Stimulated activated effector memory CD8-positive, alpha-beta T cell treated with anti-CD3 and anti-CD28 coated beads, Interleukin-12 subunit alpha, Interleukin-12 subunit beta, amount 100 ng/mL, for 72 hours (primary cell): ENCODE measurements at places on chromosomes 3 and 15.

DNA sequence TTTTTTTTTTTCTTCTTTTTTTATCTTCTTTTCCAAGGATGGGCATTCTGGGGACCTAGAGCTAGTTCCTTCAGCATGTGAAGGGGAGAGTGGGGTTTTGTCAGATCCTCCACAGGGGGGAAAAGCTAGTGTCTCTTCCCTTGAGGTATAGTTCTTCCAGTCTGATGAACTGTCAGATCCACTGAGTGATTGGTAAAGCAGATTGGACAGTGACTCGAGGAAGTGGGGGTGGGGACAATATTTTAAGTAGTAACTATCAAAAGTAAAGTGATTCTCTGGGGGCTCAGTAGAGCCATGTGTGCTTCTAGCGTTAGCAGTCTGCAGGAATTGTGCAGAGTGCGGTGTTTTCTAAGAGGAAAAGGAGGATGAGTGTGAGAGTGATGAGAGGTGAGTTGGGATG lies 62.0 kb upstream of the TRIM71 start:
- no peak for DNase-seq

DNA sequence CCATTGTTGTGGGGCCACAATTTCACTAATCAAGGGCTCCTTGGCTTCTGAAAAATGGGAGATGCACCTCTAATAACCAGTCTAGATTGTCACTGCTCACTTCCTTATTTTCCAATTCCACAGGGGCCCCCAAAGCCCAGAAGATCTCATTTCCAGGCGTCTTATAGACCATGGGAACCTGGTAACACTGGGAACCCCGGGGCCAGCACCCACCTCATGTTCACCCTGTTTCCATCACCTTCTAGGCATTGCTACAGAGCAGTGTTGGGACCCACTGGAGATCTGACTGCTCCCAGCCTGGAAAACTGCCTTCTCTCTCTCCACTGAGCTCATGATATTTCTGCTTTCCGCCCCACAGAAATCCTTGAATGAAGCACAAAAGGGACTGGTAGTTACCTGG lies 61.5 kb downstream of the TFRC start:
- no peak for DNase-seq

DNA sequence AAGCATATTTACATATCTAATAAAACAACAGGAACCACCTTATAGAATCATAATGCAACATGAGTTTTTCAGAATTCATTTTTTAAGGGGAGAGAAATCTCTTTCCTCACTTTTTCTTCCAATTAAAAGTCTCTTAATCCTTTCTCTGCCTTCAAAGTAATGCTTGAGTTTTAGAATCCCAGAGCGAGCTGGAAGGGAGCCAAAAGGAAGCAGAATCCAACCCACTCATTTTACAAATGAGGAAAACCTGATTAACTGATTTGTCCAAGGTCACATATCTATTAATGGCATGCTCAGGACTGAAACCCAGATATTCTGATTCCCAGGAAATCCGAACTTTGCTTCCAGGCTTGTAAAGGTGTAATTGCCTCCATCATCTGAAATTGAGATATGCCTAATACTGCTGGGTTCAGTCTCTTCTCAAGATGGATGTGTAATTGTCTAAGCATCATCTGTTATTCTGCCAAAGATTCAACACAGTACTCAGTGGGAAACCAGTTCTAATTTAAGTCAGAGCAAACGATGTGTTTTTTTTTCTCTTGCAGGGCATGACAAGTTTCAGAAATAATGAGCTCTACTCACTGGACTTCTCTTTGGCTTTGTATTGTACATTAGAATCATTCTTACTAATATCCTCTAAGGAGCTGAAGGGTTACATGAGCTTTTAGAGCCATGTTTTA lies 481.4 kb upstream of the CFAP20DC start:
- no peak for DNase-seq

GRCh38 chr3:99838755-99839154 lies 21.1 kb downstream of the CMSS1 start:
- DNase-seq: no peak

- no peak for DNase-seq
Observed at GRCh38 chr3:139310474-139310933, 33.3 kb upstream of the MRPS22 start.

DNA sequence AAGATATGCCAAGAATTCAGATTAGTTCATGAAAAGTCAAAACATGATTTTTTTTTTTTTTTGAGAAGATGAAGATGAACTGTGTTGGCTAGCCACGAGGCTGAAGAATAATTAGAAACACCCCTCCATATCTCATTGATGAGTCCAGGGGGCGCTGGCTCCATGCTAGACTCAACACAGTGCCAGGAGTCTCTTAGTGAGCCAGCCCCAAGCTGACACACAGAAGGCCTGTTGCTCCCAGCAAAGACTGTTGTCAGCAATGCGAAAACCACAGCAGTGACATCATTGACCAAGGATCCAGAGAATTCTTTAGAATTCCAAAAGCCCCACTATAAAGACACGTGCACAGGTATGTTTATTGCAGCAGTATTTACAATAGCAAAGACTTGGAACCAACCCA lies 185.2 kb downstream of the ANXA2 start:
- no peak for DNase-seq

GRCh38 chr3:8460815-8461456 lies 40.7 kb upstream of the LMCD1 start:
- no peak for DNase-seq

- DNase-seq: no peak
Observed at GRCh38 chr15:101775136-101775535, 28.2 kb upstream of the OR4F6 start.

GRCh38 chr3:150030841-150031240 lies 60.1 kb upstream of the PFN2 start:
- DNase-seq: no peak

DNA sequence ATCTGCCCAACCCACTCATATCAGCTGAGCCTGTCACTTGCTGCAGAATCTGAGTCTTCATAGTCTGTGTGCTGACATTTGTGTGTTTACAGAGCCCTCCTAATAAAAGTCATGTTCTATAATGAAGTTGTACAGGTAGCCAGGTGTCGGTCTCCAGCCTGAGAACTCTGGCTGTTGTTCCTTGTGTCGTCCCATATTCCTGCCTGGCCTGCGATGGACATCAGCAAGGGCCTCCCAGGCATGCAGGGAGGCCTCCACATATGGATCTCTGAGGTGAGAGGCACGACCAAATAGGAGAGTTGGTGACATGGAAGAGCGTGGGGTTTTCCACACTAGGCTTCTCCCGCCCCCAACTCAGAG lies 2.9 kb downstream of the VILL start:
- no peak for DNase-seq

DNA sequence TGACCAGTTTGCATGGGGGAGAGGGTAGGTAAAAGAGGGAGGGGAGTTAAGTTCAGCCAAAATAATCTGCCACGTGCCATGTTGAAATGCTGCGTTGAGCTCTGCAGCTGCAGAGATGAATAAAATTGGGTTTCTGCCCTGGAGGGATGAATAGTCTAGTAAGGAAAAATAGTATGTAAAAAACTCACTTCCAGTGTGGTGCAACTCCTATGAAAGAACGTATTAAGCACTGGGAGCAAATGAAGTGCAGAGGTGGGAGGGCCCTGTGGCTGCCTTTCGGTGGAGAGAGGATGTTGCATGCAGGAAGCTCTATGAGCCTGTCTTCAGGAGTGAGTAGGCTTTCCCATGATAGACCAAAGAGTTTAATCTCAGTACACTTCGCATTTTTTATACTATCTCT lies 8.6 kb downstream of the CEP63 start:
- no peak for DNase-seq

DNA sequence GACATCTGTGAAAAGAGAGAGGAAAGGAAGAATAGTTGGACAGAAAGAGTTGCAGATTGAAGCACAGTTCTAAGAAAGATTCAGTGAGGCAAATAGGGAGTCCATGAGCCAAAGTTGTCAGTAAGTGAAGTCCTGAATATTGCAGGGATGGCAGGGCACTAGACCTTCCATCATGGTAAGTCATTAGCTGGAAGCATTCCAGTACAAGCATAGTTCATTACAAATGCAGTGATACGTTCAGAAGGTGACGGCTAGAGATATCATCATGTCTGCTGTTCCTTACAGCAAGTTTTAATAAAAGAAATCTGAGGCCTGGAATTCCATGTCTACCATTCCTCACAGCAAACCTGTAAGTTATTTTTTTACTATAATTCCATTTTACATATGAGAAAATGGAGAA lies 720.1 kb downstream of the GBE1 start:
- DNase-seq: no peak
